ENCODE measurements at places on chromosomes 5 and 9. TPM values are rescaled to one million over a fixed set of nuclear protein-coding genes. Genes with fewer than 3 reads are reported as not detected.

IFNK gene
- total RNA-seq: not detected

NIPAL4 gene
- 2.3 TPM for total RNA-seq

CKMT2 gene
- total RNA-seq: 0.43 TPM

ENTREP1 gene
- total RNA-seq: under 0.01 TPM

TNC gene
- total RNA-seq: 371 TPM

- peak; percentile 58 for DNase-seq
Observed at GRCh38 chr9:6184749-6185645, 30.6 kb upstream of the IL33 start.

GRCh38 chr5:137696481-137696880, 39.4 kb downstream of the KLHL3 start:
- no peak for DNase-seq

DNA sequence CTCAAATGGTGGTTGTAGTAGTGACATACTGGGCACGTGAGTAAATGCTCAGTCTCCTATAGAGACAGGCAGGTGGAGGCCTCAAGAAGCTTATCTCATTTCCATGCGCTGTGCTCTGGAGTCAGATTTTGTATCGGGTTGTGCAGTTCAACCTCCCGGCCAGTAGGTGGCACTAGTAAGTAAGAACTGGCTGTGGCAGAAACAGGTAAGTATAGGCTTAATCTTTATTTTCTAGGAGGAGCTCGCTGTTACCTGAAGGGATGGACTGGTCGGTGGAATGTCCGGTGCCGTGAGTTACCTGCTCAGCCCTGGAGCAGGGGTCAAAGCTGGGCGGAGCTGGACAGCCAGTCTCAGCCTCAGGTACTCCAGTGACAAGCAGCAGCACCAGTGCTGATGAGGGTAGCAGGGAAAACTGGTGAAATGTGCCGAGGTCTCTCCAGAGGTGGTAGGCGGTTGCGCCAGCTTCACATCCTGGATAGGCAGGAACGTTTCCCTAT, 880.1 kb upstream of the SEMA6A start:
- DNase-seq: peak; percentile 7

DNA sequence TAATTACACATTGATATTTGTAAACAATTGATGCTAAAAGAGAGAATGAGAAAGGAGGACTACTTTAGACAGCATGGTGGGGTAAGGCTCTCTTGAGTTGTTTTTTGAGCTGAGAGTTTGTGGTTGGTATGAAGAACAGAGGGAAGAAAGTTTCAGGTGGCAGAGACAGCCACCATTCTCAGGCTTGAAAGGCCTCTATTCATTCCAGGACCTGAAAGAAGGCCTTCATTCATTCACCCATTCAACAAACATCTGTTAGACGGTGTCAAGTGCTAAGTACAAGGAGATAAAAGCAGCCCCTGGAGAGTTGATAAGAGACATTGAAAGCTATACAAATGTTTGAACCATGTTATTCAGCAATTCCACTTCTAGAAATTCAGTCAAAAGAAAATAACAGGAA, 21.7 kb upstream of the ADAM19 start:
- no peak for DNase-seq

DNA sequence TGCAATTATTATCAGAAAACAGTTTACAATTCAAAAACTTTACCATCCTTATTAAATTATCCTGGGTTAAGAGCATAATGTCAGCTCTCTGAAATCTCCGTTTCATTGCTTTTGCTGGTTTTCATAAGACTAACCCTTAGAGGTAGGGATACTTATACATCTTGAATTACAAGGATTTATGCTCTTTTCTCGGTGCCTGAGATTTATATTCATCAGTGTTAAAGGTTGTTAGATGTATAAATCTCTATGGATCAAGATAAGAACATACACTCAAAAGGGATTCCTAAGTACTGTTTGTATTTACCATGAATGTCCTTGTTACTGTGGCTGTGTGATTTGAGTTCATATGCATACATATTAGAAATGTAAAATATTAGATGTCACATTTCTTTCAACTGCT, 684.7 kb downstream of the EFNA5 start:
- no peak for DNase-seq

BASP1 gene
- 126 TPM for total RNA-seq

CAMK4 gene
- total RNA-seq: 3.2 TPM

DNA sequence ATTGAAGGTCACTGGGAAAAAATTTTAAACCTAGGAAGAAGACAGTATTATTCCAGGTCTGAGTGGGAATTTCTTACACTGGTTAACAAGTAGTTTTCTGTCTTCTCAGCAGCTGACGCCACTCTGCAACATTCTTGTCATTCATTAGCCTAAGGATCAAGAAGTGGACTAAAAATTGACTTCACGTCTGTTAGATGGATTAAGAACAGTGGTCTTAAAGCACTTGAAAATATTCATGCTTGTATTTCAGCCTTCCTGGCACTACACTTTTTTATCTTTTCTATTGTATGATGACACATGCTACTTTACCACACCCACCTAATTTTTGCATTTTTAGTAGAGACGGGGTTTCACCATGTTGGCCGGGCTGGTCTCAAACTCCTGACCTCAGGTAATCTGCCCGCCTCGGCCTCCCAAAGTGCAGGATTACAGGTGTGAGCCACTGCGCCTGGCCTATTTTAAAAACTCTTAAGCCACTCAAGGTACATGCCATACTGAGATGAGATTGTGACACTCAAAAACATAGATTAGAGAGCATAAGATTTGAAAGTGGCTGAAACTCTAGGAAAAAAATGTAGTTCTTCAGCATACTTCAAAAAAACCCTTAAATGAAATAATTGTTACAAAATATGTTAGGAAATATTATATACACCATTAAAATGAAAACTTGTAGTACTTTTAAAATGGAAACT, 8.4 kb downstream of the MATR3 start:
- no peak for DNase-seq

DNA sequence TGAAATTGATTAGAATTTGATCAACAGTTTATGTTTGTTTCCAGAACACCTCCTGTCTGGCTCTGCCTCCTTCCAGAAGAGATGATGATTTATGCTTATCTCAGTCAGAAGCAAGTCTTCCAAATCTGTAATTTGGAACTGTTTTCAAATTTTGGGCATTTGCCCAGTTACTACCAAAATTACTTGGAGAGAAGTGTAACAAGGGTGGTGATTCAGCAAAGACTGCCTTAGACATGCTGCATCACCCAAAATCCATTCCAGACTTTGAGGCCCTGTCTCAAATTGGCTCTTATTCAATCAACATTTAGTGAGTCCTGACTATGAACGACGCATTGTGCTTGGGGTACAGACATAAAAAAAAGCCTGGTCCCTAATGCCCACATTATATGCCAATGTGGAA, 89.4 kb downstream of the SH3TC2 start:
- DNase-seq: no peak

DNA sequence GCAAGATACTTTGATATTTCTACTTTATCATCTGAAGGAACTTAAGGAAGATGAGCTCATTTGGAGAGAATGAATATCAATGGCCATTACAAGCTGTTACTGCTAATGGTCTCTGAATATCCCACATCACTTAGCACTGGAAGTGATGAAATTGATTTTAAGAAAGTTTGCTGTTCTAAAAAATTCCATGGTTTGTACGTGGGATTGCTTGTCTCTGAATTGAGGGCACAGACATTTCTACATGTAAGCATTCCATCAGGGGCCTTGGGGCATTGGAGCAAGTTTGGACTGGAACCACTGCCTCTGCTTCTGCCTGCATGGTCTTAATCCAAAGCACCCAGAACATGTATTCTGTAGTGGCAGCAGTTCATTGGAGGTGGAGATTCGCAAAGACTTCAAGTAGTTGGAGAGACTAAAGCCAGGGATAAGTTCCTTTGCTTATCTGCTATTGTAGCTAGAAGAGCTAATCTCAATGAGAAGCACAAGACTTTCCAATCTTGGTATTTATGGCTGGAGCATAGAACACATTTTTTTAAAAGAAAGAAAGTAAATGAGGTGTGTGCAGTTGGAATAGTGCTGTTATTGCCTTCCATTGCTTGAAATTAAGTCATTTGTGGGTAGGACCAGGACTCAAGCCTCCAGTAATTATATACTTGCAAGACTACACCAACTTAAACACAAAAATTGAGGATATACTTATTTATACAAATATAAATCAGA, 424.2 kb downstream of the SPATA31D1 start:
- DNase-seq: no peak

RAPGEF6 gene
- 21.6 TPM for total RNA-seq

- no peak for DNase-seq
Observed at GRCh38 chr9:93061791-93062763, 3.6 kb downstream of the SUSD3 start.

RAI14 gene
- total RNA-seq: 291 TPM

- no peak for DNase-seq
Observed at GRCh38 chr5:168131519-168131918, 159.9 kb upstream of the WWC1 start.

- peak; percentile 78 for DNase-seq
Observed at GRCh38 chr5:129382921-129383672, 77.0 kb upstream of the ADAMTS19 start.

TRIM36 gene
- 0.97 TPM for total RNA-seq

DNA sequence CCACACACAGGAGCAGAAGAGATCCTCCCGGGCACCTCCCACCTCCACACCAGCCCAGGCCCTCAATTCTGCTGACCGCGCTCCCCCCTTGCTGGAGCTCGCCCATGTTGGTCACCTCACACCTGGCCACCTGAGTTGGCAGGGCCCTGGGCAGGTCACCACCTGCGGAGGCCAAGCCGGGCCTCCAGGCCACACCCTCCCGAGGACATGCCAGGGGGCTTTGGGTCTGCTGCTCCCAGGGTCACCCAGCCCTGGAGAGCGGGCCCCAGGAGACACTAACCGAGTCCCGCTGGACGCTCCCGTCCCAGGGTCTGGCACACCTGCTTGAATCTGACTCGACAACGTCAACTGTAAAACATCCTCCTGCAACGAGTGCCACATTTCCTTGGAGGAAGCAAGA, 2.1 kb downstream of the SOHLH1 start:
- DNase-seq: no peak

GRCh38 chr5:36815871-36816270, 60.7 kb upstream of the NIPBL start:
- no peak for DNase-seq

DNA sequence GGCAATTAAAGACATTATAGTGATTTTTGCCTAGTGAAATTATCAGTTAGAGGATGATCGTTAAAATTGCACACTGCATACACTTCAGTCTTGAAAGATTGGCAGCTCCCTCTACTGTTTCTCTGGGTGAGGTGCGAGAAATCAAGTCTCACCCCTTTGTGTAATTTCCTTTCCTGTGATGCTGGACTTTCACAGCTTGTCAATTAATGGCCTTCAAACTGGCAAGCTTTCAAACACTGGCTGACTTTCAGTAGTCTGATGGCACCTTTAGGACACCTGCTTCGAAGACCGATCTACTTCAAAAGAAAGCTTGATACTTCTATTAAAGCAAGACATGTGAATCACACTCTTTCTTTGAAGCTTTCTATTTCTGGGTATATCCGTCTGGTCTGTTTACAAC, 706.7 kb upstream of the PTPRD start:
- DNase-seq: no peak

- peak; percentile 18 for DNase-seq
Observed at GRCh38 chr9:83775932-83776331, 41.6 kb downstream of the GKAP1 start.

PCDHGC5 gene
- 2.6 TPM for total RNA-seq

GRCh38 chr9:71431931-71432330, 310.5 kb upstream of the TRPM3 start:
- no peak for DNase-seq

BNC2 gene
- 41.6 TPM for total RNA-seq

ASS1 gene
- 88.3 TPM for total RNA-seq

PHYHD1 gene
- total RNA-seq: 11.9 TPM

- DNase-seq: no peak
Observed at GRCh38 chr5:88838500-88838899, 44.5 kb downstream of the MEF2C start.

- DNase-seq: peak; percentile 33
Observed at GRCh38 chr5:180201051-180201987, 7.7 kb downstream of the RASGEF1C start.

DNA sequence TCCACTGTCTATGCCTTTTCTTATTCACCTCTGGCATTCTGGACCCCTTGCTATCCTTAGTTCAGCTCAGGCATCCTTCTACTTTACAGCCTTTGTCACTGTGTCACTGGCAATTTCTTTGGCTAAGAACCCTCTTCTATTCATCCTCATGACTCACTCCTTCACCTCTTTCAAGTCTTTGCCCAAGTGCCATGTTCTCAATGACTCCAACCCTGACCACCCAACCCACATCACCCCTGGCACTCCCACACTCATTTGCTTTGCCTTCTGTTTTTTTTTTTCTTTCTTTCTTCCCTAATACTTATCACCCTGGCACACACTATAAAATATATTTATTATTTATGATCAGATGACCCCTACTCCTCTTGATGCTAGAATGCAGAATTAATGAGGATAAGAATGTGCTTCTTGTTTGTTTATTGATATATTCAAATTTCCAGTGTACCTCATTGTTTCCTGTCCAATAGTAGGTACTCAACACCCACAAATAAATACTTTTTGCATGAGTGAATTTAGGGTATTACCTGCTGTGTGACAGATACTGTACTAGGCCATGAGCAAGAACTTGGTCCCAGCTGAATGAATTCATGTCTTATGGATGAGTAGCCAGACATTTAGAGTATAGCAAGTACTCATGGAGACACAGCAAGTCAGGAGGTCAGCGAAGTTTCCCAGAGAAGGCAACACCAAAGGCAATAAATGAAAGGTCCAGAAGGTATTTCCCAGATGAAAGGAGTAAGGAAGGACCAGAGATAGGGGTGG, 236.1 kb downstream of the PAPPA start:
- DNase-seq: no peak

- no peak for DNase-seq
Observed at GRCh38 chr5:21680641-21681040, 1172.5 kb downstream of the CDH12 start.

OBP2B gene
- not detected for total RNA-seq

GRCh38 chr5:68261569-68262065, 46.1 kb downstream of the PIK3R1 start:
- DNase-seq: peak; percentile 92

ZNF782 gene
- total RNA-seq: 5.6 TPM

DNA sequence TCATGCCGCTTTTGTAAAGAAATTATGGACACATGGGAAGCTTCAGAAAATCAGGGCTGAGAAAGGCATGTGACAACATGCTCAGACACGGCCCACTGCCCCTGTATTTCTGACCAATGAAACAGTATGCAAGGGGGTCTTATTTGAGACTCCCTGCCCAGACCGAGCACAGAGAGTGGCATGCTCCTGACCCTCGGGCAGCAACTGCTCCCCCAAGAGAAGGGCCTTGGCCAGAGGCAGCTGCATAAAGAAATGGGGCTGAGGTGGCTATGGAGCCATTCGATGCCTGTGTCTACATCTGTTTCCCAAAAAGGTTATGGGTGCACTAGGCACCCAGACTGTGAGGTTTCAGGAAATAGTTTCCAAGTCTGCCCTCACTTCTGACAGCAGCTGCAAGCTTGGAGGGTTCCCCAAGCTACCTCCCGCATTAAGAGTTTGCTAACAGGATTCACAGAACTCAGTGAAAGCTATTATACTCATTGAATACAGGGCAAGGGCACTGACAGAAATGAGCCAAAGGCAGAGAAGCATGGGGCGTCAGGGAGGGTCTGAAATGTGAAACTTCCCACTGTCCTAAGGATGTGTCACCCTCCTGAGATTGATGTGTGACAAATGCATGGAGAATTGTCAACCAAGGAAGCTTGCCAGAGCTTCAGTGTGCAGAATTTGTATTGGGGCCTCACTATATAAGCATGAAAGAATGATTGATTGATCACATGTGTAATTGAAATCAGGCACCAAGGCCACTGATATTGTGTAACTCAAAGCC, 94.3 kb downstream of the DAP start:
- no peak for DNase-seq

Data from fibroblast of villous mesenchyme (primary cell).